PC-3 (cell line): ENCODE measurements at places on chromosomes 4 and X. TPM values are rescaled to one million over a fixed set of nuclear protein-coding genes. Genes with fewer than 3 reads are reported as not detected.

DNA sequence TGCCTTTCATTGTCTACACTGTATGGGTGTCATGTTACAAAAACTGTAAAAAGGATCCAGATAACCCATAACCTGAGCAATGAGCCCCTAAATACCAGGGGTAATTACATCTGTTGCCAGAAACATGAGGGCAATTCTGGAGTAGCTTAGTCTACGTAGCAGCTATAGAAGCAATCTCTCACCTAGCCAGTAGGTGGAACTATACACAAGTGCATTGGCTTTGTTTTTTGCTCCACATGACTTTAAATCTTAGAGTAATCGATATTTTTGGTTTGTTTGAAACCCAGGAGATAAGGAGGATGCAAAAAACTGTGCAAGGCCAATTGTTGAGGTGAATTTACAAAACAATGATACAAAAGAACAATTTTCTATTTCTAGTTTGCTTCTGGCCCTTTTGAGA, 57.5 kb downstream of the GPR82 start:
- DNase-seq = peak; percentile 69

GRCh38 chr4:3809028-3809427, 42.8 kb downstream of the ADRA2C start:
- DNase-seq = no peak

- DNase-seq = peak; percentile 97
These were observed 129.6 kb downstream of the ZNF330 start for GRCh38 chr4:141350122-141350905.

DNA sequence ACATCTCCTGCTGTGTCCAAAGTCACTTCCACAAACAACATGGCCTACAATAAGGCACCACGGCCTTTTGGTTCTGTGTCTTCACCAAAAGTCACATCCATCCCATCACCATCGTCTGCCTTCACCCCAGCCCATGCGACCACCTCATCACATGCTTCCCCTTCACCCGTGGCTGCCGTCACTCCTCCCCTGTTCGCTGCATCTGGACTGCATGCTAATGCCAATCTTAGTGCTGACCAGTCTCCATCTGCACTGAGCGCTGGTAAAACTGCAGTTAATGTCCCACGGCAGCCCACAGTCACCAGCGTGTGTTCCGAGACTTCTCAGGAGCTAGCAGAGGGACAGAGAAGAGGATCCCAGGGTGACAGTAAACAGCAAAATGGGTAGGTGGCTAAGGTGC, 123.9 kb downstream of the PDLIM5 start:
- DNase-seq = no peak

DNA sequence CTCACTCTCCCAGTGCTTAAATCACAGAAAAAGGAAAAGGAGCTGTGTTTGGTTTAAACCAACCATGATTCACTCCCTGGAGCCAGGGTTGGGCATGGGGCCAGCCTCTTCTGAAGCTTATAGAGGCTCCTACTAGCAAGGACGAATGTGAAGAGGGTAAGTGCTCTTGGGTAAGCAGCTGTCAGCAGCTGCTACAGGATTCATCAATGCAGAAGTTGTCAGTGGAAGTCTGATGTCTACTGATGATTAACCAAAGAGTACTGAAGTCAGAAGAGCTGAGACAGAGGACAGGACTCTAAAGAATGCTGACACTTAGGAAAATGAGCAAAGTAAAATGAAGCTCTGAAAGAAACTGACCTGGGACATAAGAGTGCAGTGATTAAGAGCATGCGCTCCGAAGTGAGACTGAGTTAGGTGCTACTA, 32.7 kb upstream of the JADE1 start:
- DNase-seq = peak; percentile 65

- DNase-seq = no peak
These were observed at the start of gene NHSL2 for GRCh38 chrX:71910643-71910985. Gene NHSL2, plus strand, starts transcription at chrX:71910845.

DNA sequence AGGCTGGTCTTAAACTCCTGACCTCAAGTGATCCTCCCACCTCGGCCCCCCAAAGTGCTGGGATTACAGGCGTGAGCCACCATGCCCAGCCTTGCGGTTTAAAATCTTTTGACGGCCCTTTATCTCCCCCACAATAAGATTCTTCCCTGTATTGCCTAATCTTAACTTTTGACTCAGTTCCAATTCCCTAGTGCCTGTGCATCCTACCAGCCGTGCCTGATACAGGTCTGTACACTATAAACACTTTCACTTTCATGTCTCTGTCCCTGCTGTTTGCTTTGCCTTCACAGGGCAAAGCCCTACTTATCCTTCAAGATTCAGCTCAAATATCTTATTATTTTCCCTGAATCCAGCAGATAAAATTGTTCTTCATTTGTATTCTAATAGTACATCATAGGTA, 74.6 kb downstream of the WDR44 start:
- no peak for DNase-seq

DNA sequence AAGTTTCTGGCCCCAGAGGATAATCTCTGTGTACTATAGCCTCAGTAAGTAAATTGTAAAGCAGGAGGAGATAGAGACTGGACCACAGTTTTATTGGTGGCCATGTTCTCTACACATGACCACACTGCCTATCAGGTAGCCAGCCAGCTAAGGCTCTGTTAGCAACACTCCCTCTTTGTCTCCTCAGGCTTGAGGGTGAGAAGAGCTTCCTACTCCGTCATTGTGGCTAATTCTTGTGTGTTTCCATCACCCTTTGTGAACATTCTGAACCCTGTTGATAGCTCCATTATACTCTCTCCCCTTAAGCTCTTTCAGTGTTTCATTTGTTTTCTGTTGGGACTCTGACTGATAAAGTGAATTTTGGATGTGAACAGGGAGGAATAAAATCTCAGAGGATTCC, 233.4 kb downstream of the CFAP299 start:
- no peak for DNase-seq

- DNase-seq = no peak
These were observed 212.0 kb upstream of the JADE1 start for GRCh38 chr4:128597500-128597899.

DNA sequence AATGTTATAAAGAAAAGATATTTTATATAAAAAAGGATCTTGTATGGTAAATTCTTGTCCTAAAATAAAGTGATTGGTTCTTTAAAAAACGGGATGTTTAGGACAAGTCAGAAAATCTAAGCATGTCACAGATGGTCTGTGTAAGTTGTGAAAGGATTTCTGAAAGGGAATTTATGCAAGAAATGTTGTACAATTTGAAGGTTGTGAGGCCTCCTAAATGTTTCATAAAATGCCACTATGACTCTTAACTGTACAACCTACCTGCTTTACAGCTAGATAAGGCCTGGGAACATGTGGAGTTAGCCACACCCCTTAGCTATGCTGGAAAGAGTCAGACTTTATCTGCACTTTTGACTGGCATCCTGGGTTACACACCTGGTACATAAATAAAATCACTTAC, 951.5 kb upstream of the POU3F4 start:
- peak; percentile 4 for DNase-seq

- DNase-seq = no peak
These were observed 79.4 kb upstream of the EFNB1 start for GRCh38 chrX:68749426-68749825.

DNA sequence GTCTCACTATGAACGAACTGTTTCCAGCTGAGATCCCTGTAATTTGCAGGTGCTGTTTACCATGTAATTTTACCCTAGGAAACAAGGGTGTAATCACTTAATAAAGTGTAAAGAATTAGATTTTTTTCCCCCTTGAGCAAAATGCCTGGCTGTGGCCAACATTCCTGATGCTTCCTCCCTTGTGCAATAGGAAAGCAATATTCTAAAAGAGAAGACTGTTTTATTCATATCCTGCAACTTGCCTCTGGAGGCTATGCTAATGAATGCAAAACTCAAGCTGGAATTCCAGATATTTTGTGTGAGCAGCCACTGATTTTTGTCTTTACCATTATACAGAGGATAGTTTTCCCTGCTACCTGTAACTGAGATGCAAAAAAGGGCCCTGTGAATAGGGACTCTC, 98.0 kb downstream of the AWAT2 start:
- DNase-seq = no peak

DNA sequence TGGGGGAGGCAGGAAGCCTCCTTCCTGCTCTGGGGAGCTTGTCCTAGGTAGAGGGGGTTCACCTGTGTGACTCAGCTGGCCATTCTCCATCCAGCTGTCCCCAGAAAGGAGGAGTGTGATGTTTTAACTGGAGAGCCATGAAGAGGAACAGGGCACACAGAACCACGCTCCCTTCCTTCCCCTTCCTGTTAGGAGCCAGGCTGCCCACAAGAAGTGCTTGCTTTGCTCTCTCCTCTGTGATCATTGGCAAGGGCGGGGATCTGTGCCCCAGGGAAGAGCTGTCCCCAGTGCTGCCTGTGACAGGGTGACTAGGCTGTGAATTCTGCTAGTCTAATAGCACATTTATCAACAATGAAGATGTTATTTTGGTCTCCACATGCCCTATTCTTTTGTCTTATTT, 169.6 kb upstream of the GATB start:
- DNase-seq = no peak

DNA sequence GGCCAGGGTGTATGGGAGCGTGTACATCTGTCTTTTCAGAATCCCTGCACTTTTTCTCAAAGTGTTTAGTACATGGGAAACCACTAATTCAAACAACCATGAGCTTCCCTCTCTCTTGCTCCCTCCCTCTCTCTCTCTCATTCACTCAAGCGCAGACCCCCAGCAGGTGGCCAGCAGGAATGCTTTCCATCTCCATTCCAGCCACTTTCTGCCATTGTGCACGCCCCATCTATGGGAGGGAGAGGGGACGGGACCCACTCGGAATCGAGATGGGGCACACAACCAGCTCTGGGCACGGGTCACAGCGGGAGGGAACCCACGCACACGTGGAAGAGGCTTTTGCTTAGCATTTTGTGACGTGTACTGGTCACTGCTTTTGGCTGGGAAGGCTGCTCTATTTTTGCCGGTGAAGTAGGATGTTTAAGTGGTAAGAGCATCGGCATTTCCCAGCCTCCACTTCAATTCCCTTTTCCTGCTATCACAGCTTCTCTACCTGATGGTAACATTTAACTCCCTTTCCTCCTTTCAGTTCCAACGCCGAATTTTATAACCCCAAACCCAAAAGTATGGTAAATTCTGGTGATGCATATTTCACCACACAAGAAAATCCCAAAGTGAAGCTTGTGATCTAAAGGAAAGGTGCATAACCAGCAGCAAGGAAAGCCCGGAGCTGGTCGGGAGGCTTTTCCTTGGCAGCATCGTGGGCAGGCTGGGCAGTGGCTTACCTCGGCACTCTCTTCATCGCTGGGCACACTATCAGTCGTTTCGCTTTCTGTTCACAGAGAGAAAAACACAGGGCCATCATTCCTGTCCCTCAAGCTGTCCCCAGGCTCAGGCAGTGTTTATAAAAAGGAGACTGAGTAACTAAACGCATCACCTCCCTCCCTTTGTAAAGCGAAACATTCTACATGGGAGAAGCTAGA, 84.1 kb downstream of the IRF2 start:
- DNase-seq = no peak

DNA sequence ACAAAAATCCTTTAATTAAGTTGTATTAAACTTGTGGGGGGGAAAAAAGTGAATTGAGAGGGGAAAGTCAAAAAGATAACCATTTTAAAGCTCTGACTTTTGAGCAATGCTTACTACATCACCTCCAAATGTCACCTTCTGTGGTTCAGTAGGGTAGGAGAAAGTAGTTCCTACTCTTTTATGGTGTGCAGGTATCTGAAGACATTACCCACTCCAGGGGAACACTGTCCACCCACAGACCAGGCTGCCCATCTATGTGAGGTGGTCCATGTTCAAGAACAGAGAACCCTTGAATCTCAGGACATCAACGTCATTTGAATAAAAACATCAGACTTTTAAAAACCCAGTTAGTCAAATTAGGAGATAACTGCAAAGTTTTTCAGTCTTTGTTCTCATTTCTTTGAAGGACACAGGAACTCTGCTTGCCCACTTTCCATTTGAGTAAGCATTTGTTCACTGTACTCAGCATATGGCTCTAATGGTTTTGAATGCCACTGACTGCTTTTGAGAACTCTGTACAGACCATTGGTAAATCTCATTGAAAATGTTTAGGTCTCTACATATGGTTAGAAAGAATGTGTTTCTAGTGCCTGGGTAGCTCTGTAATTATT, 18.4 kb downstream of the NMU start:
- DNase-seq = no peak

DNA sequence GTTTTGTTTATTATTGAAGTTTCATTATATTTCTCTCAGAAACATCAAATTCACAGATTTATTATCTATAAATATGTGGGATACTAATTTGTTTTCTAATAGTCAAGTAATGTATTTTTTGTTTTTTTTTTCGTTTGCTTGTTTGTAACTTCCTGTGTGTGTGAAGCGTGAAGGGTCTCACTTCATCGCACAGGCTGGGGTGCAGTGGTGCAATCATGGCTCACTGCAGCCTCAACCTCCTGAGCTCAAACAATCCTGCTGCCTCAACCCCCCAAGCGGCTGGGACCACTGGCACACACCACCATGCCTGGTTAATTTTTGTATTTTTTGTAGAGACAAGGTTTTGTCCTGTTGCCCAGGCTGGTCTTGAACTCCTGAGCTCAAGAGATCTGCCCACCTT, 55.1 kb downstream of the SH3RF1 start:
- no peak for DNase-seq

- DNase-seq = no peak
These were observed 7.0 kb upstream of the FGFBP1 start for GRCh38 chr4:15945516-15945915.

- DNase-seq = no peak
These were observed 9.6 kb upstream of the SGMS2 start for GRCh38 chr4:107815158-107815557.

- DNase-seq = no peak
These were observed 411.9 kb downstream of the TRIML1 start for GRCh38 chr4:188551156-188551555.

- no peak for DNase-seq
These were observed 2451.8 kb downstream of the PCDH7 start for GRCh38 chr4:33171873-33172525.

DNA sequence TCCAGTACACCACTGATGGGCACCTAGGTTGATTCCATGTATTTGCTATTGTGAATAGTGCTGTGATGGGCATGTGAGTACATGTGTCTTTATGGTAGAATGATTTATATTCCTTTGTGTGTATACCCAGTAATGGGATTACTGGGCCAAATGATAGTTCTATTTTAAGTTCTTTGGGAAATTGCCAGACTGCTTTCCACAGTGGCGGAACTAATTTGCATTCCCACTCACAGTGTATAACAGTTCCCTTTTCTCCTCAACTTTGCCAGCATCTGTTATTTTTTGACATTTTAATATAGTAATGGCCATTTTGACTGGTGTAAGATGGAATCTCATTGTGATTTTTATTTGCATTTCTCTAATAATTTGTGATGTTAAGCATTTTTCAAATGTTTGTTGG, 25.9 kb downstream of the CC2D2A start:
- DNase-seq = no peak

The GRIA3 gene
- total RNA-seq = not detected in 2 replicates

The HSPA4L gene
- total RNA-seq = 8.7 and 9.2 TPM in 2 replicates

The SSX4B gene
- not detected in 2 replicates for total RNA-seq

The TMEM156 gene
- 32.1 and 41.5 TPM in 2 replicates for total RNA-seq

The NOX1 gene
- total RNA-seq = not detected in 2 replicates

The SPARCL1 gene
- not detected in 2 replicates for total RNA-seq

The SPATA4 gene
- total RNA-seq = 0.15 TPM in 1 of 2 replicates, not detected in the other

The ETDB gene
- not detected in 2 replicates for total RNA-seq

The SGMS2 gene
- total RNA-seq = 58.7 and 64.5 TPM in 2 replicates

The TMPRSS11D gene
- total RNA-seq = not detected in 2 replicates

The IQSEC2 gene
- total RNA-seq = 8.5 and 19.3 TPM in 2 replicates
